Stimulated activated CD8-positive, alpha-beta memory T cell treated with anti-CD3 and anti-CD28 coated beads, Interleukin-4, amount 100 ng/mL, for 48 hours (primary cell): ENCODE measurements at places on chromosomes 12 and 14.

GRCh38 chr14:21092273-21093011 is 6.0 kb downstream of the ZNF219 start:
- peak; percentile 97 for DNase-seq

DNA sequence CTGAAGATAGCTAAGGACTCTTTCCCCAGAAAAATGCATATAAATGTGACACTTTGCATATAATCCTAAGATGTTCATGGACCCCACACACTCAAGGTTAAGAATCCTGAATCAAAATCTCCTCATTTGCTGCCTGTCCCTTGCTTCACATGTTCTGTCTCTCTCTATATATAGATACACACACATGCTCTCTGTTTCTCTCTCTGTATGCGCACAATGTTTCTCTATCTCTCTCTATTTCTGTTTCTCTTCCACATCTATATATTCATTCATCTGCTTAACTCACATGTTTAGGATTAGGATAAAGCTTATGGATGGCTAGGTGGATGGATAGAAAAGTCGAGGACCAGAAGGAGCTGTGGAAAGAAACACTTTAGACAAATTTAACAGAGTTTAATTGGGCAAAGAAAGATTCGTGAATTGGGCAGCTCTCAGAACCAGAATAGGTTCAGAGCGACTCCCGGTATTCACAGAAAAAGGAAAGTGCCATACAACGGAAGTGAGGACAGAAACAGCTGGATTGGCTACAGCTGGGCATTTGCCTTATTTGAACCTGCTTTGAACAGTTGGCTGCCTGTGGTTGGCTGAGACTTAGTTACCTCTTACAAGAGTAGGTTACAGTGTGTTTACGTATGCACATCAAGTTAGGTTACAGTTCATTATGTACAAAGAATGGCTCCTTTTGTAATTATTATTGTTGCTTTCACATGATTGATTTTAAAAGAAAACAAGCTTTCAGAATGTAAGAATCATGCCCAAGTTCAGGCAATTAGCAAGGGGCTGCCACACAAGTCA is 57.6 kb downstream of the EMP1 start:
- no peak for DNase-seq

DNA sequence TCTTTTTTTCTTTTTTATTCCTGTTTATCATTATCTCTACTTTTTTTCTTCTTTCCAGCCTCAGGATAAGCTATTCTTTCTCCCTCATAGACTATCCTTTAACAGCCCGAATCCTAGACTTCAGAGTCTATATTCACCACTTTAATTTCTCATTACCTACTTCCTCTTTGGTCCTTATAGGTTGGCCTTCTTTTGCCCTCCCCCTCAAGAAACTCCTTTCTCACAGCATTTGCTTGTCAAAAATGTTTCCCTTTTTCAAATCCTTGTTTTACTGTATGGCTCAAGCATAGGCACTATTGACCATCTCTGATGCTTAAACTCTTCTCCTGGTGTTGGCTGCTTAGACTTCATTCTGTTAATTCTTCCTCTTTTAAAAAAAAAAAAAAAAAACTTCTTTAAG is 52.5 kb downstream of the KIAA0586 start:
- no peak for DNase-seq

DNA sequence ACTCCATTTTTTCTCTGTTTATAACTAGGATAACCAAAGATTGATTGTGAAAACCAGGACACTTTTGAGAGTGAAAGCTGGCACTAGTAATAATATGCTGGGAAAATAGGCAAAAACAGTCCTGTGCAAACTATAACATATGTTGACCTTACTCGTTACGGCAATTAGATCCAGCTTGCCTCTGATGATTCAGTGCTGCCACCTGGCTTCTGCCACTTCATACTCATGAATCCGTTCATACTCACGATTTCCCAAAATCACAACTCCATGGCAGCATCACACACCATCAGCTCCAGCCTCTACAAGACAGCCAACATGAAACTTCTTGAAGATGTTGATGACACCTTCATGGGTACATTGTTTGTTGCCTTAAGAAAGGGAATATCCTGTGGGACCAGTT is 49.1 kb upstream of the CAND1 start:
- DNase-seq: no peak

GRCh38 chr12:76144245-76144549 is 59.7 kb upstream of the NAP1L1 start:
- peak; percentile 31 for DNase-seq

- DNase-seq: no peak
These were observed 81.4 kb upstream of the ARID2 start for GRCh38 chr12:45648070-45648469.
